ENCODE measurements at places on chromosomes 7 and 10.

GRCh38 chr10:131748831-131749766 lies 151.7 kb upstream of the PPP2R2D start:
- no peak for DNase-seq

DNA sequence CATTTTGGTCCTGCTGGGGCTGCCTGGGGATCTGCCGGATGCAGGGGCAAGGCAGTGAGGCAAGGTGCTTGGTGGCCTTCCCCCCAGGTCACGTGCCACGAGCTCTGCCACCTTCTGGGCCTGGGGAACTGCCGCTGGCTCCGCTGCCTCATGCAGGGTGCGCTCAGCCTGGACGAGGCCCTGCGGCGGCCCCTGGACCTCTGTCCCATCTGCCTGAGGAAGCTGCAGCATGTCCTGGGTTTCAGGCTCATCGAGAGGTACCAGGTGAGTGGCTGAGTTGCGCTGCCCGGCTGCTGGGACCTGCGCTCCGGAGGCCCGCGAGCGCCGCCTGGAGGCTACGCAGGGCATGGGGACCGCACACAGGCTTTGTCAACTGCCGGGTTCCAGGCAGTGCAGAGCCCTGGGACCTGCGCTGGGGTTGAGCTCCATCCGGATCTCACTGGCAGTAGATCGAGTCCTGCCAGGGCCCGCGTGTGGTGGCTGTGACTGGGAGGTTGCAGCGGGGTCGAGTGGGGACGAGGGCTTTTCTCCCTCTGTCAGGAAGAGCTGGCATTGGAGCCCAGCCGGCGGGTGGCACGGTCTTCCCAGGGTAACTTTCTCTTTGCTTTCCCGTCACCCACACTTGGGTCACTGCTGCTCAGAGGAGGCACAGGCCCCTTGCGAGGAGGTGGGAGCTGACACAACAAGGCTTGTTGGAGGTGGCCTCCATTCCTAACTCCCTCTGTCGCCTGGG lies 21.7 kb downstream of the AMZ1 start:
- DNase-seq, result peak; percentile 59

GRCh38 chr10:118610577-118610976 lies 15.1 kb upstream of the PRLHR start:
- DNase-seq, result no peak

GRCh38 chr7:1431226-1431625 lies 28.0 kb downstream of the MICALL2 start:
- no peak for DNase-seq

All from activated CD8-positive, alpha-beta memory T cell treated with anti-CD3 and anti-CD28 coated beads for 1 hour (primary cell).